Activated T-cell treated with anti-CD3 and anti-CD28 coated beads for 4 hours (primary cell): ENCODE measurements at places on chromosomes 2 and 18.

GRCh38 chr18:23871410-23871809 lies 143.1 kb upstream of the TTC39C start:
- peak; percentile 49 for DNase-seq

DNA sequence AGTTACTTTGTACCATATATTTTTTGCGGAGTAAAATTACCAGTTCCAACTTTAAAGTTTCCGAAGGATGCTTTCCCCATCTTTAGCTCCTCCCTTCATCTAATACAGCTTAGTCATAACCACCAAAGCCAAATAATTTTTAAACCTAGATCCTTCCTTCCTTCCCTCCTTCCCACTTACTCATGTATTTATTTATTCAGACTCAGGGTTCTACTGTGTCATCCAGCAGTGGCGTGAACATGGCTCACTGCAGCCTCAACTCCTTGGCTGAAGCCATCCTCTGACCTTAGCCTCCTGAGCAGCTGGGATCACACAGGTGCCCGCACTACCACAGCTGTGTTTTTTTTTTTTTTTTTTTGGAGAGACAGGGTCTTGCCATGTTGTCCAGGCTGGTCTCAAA lies 4.4 kb downstream of the LPIN2 start:
- no peak for DNase-seq

DNA sequence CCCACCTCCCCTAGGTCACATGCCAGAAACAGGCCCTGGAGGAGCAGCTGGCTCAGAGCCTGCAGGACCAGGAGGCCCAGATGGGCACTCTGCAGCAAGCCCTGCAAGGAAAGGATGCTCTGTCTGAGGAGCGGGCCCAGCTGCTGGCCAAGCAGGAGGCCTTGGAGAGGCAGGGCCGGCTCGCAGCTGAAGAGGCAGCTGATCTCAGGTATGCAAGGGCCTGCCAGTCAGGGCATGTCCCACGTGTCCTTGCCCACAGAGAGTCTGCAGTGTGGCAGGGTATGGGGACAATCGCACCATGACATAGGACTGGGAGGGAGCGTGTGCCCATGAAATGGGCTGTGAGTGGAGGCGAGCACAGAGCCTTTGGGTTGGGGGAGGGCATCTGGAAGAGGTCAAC lies 39.9 kb downstream of the CROCC2 start:
- DNase-seq: no peak

- no peak for DNase-seq
Observed at GRCh38 chr2:28088970-28089369, 198.4 kb downstream of the BABAM2 start.

- DNase-seq: no peak
Observed at GRCh38 chr18:50341443-50341842, 33.4 kb upstream of the SKA1 start.

- no peak for DNase-seq
Observed at GRCh38 chr18:10139783-10140410, 226.1 kb downstream of the VAPA start.

GRCh38 chr2:12006850-12007249 lies 260.4 kb downstream of the LPIN1 start:
- no peak for DNase-seq

- no peak for DNase-seq
Observed at GRCh38 chr2:233535271-233535670, 31.3 kb downstream of the USP40 start.

DNA sequence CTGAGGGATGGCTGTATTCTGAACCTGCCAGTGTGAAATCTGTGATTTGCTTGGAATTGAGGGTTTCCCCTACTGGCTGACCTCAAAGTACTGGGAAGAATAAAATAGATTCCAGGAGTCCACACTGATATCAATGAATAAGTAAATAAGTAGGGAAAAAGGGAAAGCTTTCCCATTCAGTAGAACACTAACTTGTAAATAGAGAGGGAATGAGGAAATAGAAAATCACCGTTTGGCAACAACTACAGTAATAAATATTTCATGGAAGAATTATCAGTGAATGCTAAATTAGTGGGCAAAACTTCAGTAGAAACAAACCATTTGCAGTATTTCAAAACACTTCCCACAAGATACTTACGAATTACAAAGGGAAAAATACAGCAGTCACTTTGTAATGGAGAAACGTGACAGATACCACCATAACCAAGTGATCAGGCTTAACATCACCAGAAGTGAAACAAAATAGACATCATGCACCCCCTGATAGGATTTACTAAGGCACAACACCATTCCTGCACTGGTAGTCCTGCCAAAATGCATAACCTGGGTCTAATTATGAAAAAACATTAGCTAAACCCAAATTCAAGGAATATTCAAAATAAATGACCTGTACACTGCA lies 88.5 kb downstream of the ICA1L start:
- DNase-seq: no peak

- DNase-seq: no peak
Observed at GRCh38 chr18:75639472-75639831, 211.9 kb upstream of the SMIM21 start.

- no peak for DNase-seq
Observed at GRCh38 chr2:168354499-168354898, 101.6 kb upstream of the CERS6 start.

DNA sequence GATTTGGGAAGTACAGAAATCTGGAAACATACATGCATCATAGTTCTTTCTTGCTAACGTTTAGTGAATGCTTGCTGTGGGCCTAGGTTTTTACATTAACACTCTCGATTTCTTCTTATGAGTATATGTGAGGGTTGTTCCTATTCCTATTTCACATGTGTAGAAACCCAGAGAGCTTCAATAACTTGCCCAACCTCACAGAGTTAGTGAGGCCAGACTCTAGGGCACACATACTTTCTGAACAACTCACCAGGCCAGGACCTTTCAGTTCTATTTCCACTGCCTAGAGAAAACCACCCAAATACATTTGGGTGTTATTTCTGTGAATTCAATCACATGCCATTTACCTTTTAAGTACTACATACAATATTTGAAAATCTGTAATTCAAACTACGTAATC lies 8.2 kb upstream of the KCTD1 start:
- no peak for DNase-seq

DNA sequence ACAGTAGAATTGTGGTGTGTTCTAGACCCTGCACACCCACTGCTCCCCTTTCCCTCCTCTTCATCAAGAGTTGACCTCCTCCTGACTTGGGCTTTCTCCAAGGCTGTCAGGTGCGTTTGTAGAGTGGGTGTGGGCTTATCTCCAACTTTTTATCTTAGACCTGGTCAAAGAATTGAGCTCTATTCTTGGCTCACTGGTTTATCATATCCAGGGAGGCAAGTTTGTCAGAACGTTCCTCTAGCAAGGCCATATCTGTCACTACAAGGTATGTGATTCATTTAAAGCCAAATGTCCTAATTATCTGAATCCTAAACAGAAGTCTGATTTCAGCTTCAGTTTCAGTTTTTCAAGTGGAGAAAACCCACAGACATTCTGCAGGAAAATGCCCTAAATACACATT lies 117.1 kb upstream of the MGAT5 start:
- DNase-seq: no peak

GRCh38 chr18:55322178-55322735 lies 265.7 kb downstream of the TCF4 start:
- DNase-seq: no peak

DNA sequence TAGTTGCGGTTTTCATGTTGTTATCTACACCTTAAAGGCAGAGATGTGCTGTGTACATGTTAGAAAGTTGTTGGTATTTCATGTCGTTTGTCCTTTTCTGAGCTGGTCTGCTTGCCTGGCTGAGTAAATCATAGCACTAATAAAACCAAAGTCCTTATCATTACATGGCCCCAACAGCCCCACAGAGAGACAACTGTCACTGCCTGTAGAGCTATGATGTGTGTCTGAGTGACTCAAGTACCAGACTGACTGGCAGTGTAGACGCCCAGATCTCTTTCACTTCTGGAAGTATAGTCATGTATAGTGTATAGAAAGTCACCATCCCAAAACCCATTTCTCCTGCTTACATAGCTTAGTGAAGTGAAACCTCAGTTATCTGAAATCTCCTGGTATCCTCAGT lies 4.3 kb downstream of the SOCS6 start:
- no peak for DNase-seq

- DNase-seq: peak; percentile 2
Observed at GRCh38 chr2:147297820-147298219, 547.0 kb upstream of the ACVR2A start.

- DNase-seq: no peak
Observed at GRCh38 chr2:176293334-176293733, 24.1 kb downstream of the MTX2 start.

- no peak for DNase-seq
Observed at GRCh38 chr2:61658841-61659780, 121.0 kb upstream of the XPO1 start.

- DNase-seq: no peak
Observed at GRCh38 chr2:205633994-205634393, 48.3 kb upstream of the NRP2 start.

GRCh38 chr2:221097568-221097915 lies 474.6 kb downstream of the EPHA4 start:
- DNase-seq: no peak

DNA sequence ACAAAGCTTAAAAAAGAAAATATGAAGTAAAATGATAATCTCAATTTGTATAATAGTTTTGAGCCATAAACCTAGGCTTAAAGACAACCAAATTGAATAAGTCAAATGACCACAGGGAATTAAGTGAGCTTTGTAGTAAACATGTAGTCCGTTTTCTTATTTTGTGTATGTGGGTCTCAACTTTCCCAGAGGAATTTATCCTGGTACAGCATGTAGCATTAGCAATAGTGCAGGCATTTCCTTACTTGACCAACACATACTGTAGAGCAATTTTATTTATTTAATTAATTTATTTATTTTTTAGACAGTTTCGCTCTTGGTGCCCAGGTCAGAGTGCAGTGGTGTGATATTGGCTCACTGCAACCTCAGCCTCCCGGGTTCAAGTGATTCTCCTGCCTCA lies 37.5 kb upstream of the MTCL1 start:
- DNase-seq: no peak

- DNase-seq: no peak
Observed at GRCh38 chr2:234444893-234445292, 52.0 kb downstream of the ARL4C start.

GRCh38 chr18:75256376-75256775 lies 45.8 kb downstream of the TSHZ1 start:
- DNase-seq: no peak

GRCh38 chr2:131656816-131657633 lies 129.3 kb downstream of the CCDC74A start:
- DNase-seq: no peak

DNA sequence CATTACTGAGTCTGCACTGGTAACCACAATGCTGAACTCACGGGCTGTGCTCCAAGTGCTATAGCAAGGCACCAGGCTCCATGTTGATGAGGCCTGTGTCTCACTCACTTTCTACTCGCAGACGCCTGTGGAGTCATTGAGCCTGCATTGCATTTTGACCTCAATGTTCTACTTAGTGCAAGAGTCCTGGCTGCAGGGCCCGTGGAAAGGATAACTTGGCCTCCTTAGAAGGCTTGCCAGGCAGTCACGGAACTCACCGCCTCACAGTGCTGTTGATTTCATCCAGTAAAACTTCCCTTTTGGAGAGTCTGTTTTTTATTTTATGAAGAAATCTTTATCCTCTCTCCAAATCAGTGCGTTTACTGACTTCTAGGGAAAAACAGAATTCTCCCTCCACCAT lies 290.4 kb downstream of the RNF144A start:
- DNase-seq: no peak

- no peak for DNase-seq
Observed at GRCh38 chr18:76102156-76102555, 392.9 kb downstream of the ZNF516 start.

DNA sequence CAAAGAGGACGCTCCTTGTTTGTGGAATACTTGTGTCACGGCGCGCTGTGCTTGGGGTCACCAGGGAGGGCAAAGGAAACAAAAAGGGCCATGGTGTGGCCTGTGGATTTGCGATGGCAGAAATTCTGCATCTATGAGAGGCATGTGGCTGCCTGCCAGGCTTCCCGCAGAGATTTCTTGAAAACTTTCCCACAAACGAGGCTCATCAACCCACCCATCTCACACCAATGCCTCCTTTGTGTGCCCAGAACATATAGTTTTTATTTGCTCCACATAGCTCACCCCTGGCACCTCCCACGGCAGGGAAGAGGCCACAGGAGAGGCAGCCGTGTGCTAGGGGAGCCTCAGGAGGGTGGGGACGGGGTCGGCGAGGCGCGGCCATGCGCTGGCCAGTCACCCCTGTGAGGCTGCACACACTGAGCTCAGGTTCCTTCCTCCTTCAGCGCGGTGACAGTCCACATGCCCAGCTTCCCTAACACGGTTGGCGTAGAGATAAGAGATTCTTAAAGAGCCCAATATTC lies 100.3 kb downstream of the MBP start:
- DNase-seq: no peak

GRCh38 chr18:27600245-27600644 lies 415.1 kb upstream of the CHST9 start:
- DNase-seq: no peak

DNA sequence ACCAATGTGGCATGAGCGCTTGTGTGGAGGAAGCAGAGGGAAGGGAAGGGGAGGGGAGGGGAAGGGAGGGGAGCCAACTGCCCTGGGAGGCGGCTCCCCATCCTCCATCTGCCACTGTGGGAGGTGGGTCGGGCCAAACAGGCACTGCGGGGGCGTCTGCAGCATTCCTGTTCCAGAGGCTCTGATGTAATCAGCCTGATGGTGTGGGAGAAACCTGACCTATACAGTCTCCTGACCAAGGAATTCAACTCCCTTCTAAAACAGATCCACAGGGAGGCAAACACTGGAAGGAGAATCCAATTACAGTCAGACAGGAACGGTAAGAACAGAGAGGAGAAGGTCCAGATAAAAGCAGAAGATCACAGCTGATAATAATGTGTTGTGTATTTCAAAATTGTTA lies 88.8 kb downstream of the CD8B2 start:
- DNase-seq: no peak

DNA sequence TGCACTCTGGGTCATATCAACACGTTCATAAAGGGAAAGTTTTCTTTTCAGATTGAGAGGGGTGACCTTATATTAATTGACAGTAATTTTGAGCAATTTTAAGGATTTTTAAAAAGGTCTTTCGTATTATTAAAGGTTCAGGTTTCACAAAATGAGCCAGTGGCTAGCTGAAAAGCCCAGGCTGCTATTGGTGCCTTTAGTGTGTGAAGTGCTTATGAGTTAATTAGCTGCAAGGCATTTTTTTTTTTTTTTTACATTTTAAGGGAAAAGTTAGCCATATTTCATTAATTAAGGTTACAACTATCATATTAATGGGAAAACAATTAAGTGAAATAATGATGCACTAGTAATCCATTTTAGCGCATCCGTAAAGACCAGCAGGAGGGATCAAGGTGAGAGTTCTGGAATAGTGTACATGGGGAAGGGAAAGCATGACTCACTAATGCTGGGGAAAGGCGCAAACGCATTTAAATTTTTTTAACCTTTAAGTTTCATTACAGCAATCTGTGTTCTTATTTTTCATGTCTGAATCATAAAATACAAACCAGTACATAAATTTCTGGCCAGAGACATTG lies 200.0 kb downstream of the ZNF407 start:
- no peak for DNase-seq

GRCh38 chr2:112692495-112692911 lies 28.3 kb upstream of the NT5DC4 start:
- peak; percentile 11 for DNase-seq
